T-cell (primary cell): ENCODE measurements at places on chromosomes 7 and 10.

DNA sequence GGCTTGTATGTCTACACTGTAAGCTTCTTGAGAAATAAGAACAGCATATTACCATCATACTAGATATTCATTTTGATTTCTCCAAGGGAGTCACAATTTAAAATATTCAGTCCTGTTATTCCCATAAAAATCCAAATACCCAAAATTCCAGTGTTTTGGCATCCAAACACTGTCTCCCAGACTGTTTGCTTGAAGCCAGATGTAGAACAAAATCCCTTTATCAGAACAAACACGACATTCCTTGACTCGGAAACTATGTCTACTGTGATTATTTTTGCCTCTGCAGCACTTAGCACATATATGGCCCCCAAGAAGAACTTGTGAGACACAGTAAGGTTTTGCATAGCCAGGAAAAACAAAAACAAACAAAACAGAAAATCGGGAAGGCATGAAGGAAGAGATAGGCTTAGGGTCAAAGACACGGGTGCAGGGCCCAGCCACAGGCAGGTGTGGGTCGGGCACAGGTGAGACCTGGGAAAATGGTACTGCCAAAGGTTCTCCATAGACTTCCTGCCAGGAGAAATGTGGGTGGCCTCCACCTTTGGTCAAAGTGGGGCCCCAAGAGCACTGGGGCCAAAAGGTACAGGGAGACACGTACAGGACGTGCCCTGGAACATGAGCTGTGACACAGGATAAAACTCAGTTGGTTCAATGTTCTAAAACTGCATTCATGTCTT lies 36.5 kb downstream of the CPXM2 start:
- no peaks in the 10 kb centered on the region for H3K27me3 ChIP-seq
- no peaks in the 10 kb centered on the region for H3K4me1 ChIP-seq
- H3K27ac ChIP-seq: no peak overlapping the region
- no peak overlapping the region for H3K4me3 ChIP-seq
- no peak for DNase-seq

- no peaks in the 10 kb centered on the region for H3K4me1 ChIP-seq
- no peaks in the 10 kb centered on the region for H3K27me3 ChIP-seq
- H3K36me3 ChIP-seq: no peaks in the 10 kb centered on the region
- DNase-seq: no peak
- H3K4me3 ChIP-seq: no peak overlapping the region
Observed at GRCh38 chr7:16028636-16029035, 342.2 kb upstream of the MEOX2 start.

GRCh38 chr10:117161386-117162033 lies 23.4 kb upstream of the VAX1 start:
- peaks cover 37% of the 10 kb centered on the region for H3K27me3 ChIP-seq
- H3K36me3 ChIP-seq: no peaks in the 10 kb centered on the region
- no peak overlapping the region for H3K4me3 ChIP-seq
- no peak overlapping the region for H3K27ac ChIP-seq
- peaks cover 29% of the 10 kb centered on the region for H3K4me1 ChIP-seq
- DNase-seq: no peak

GRCh38 chr7:1242256-1242605 lies 9.6 kb downstream of the UNCX start:
- peaks cover 12% of the 10 kb centered on the region for H3K27me3 ChIP-seq
- H3K36me3 ChIP-seq: no peaks in the 10 kb centered on the region
- H3K27ac ChIP-seq: no peak overlapping the region
- H3K4me1 ChIP-seq: no peaks in the 10 kb centered on the region

GRCh38 chr10:4217187-4217586 lies 432.2 kb upstream of the KLF6 start:
- no peak for DNase-seq
- H3K27ac ChIP-seq: no peak overlapping the region
- H3K36me3 ChIP-seq: no peaks in the 10 kb centered on the region
- H3K4me3 ChIP-seq: no peak overlapping the region
- H3K27me3 ChIP-seq: no peaks in the 10 kb centered on the region
- no peaks in the 10 kb centered on the region for H3K4me1 ChIP-seq

DNA sequence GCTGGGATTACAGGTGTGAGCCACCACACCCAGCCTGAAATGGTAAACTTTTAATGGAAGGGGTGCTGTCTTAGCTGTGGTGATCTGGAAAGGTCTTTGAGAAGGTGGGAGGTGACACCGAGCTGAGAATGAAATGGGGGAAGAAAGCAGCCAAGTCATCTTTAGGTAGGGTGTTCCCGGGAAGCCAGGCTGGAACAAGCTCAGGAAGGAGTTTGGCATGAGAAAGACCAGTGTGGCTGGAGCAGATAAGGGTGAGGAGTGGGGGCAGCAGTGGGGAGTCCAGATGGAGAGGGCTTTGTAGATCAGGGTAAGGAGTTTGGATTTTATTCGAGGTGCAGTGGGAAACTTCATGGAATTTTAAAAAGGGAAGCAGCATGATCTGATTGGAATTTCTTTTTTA lies 30.0 kb downstream of the KIFBP start:
- no peak overlapping the region for H3K27ac ChIP-seq
- H3K36me3 ChIP-seq: peaks cover 19% of the 10 kb centered on the region
- no peaks in the 10 kb centered on the region for H3K4me1 ChIP-seq
- DNase-seq: no peak
- no peaks in the 10 kb centered on the region for H3K27me3 ChIP-seq
- H3K4me3 ChIP-seq: no peak overlapping the region

DNA sequence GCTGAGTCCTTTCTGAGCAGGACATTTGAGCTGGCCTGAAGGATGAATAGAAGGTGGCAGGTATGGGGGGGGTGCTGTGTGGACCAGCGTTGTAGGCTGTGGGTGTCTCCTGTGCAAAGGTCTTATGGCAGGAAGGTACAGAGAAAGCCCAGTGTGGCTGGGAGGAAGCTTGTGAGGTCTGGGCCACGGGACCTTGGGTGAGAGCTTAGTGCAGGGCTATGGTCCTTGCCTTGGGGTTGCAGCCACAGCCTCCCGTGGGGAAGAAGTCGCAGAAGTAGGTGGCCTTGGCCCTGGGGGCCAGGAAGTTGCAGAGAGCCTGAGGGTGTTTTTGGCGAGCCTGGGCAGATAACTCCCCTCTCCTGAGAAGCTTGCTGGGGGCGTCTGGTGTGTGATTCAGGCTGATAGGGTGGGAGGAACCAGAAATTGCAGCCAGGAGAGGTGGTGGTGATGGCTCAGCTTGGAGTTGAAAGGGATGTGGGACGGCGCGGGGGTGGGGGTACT lies 172.0 kb upstream of the TNRC18 start:
- peak overlapping the region; percentile 5 for H3K4me3 ChIP-seq
- H3K27ac ChIP-seq: no peak overlapping the region
- H3K4me1 ChIP-seq: peaks cover 47% of the 10 kb centered on the region
- H3K27me3 ChIP-seq: no peaks in the 10 kb centered on the region
- no peak for DNase-seq
- no peaks in the 10 kb centered on the region for H3K36me3 ChIP-seq

GRCh38 chr10:94219829-94220228 lies 142.9 kb downstream of the NOC3L start:
- no peak for DNase-seq
- H3K27me3 ChIP-seq: peaks cover 3% of the 10 kb centered on the region
- no peak overlapping the region for H3K4me3 ChIP-seq
- no peak overlapping the region for H3K27ac ChIP-seq
- no peaks in the 10 kb centered on the region for H3K36me3 ChIP-seq
